ENCODE measurements at places on chromosomes 5 and 9.

DNA sequence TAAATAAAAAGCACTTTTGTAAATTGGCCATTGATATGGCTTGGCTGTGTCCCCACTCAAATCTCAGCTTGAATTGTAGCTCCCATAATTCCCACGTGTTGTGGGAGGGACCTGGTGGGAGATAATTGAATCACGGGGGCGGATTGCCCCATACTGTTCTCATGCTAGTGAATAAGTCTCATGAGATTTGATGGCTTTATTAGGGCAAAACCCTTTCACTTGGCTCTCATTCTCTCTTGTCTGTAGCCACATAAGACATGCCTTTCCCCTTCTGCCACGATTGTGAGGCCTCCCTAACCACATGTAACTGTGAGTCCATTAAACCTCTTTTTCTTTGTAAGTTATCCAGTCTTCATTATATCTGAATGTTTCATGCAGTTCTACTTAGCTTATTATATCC lies 153.2 kb downstream of the TARS1 start:
- no peak for DNase-seq

DNA sequence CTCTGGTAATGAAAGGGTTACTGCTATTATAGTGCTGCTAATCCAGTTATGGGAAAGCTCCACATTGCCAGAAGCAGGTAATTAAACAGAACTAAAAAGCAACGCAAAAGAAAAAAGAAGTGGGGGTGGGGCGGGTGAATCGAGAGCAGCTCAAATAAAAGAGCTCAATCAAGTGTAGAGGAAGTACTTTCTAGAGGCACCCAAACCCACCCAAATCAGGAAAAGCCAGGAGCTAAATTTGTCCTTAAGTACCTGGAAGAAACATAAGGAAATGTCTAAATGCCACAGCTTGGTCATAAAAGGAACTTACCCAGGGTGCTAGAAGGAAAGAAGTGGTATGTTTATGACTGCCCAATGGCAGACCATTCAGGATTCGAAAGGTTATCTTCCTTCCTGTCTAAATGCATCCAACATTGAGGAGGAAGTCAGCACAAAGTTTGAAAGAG lies 2.4 kb upstream of the RNF145 start:
- no peak for DNase-seq

- no peak for DNase-seq
These were observed 45.7 kb downstream of the TMEM174 start for GRCh38 chr5:73218552-73219171.

GRCh38 chr5:80715887-80716286 lies 61.1 kb upstream of the DHFR start:
- DNase-seq = no peak
